ENCODE measurements at places on chromosomes 12 and 14. TPM values are rescaled to one million over a fixed set of nuclear protein-coding genes. Genes with fewer than 3 reads are reported as not detected.

GRCh38 chr12:63319386-63319785 lies 168.4 kb upstream of the AVPR1A start:
- DNase-seq, result no peak

- peak; percentile 82 for DNase-seq
Observed at GRCh38 chr14:106459971-106460730, 933.8 kb downstream of the TMEM121 start.

DNA sequence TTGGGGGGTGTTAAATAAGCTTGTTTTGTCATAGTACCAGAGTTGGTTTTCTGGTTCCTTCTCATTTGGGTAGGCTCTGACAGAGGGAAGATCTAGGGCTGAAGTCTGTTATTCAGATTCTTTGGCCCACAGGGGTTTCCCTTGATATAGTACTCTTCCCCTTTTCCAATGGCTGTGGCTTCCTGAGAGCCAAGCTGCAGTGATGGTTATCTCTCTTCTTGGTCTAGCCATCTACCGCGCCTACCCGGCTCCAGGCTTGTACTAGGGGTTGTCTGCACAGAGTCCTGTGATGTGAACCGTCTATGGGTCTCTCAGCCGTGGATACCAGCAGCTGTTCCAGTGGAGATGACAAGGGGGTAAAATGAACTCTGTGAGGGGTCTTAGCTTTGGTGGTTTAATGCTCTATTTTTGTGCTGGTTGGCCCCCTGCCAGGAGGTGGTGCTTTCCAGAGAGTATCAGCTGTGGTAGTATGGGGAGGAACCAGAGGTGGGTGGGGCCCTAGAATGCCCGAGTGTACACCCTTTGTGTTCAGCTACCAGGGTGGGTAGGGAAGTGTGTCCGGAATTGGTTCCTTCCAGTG lies 209.7 kb downstream of the GPHN start:
- no peak for DNase-seq

GRCh38 chr14:51304438-51304837 lies 64.4 kb downstream of the TMX1 start:
- DNase-seq, result no peak

- no peak for DNase-seq
Observed at GRCh38 chr12:90922145-90922627, 32.8 kb downstream of the CCER1 start.

GRCh38 chr12:130920723-130921381 lies 32.9 kb upstream of the ADGRD1 start:
- peak; percentile 60 for DNase-seq

DNA sequence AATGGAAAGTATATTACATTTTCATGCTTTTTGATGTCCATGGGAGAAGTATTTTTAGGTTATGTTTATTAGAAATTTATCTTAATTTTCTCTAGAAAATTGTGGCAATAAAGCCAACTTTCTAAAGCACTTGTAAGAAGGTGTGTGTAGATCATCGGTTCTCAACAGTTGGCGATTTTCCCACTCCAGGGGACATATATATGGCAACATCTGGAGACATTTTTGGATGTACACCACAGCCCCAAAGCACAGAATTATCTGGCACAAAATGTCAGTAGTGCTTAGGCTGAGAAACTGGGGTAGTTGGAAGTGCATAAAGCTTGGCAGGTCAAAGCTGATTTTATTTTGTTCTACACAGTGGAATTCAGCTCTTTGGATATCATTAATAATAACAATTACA lies 86.9 kb downstream of the FLRT2 start:
- no peak for DNase-seq

DNA sequence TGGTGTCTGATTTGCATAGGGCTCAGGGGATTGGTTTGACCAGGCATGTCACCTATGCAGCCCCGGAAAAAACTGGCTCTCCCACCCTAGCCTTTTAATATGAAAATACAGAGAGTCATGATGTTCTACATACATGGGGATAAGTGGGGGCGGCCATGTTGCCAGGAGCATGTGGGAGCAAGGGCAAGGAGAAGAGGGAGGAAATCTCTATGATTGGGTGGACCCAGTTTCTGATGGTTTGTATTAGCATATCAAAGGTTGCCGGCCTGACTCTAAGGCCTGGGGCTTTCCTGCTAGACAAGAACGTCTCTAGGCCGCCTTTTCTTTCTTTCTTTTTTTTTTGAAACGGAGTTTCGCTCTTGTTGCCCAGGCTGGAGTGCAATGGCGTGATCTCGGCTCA lies 123.4 kb upstream of the CPSF6 start:
- no peak for DNase-seq

DNA sequence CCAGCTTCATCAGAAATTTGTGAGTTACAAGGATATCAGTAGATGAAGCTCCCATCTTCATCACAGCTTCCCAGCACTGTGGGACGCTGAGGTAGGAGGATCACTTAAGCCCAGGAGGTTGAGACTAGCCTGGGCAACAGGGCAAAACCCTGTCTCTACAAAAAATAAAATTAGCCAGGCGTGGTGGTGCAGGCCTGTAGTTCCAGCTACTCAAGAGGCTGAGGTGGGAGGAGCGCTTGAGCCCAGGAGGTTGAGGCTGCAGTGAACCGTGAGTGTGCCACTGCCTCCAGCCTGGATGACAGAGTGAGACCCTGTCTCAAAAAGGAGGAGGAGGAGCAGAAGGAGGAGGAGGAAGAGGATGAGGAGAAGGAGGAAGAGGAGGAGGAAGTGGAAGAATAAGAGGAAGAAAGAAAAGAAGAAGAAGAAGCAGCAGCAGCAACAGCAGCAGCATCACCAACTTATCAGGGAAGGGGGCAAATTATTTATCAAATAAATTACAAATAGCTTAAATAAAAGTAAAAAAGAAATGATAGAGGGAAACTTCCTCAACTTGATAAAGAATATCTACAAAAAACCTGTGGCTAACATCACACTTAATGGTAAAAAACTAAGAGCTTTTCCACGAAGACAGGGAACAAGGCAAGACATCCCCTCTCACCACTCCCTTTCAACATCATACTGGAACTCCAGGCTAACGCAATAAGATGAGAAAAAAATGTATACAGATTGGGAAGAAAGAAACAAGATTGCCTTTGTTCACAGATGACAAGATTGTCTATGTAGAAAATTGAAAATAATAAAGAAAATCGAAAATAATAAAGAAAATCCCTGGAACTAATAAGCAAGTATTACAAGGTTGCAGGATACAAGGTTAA lies 69.6 kb downstream of the NINJ2 start:
- DNase-seq, result no peak

APPL2 gene
- total RNA-seq, result 129 TPM

SLC25A29 gene
- total RNA-seq, result 322 TPM

RGS6 gene
- 16.0 TPM for total RNA-seq

PSME2 gene
- total RNA-seq, result 49.8 TPM

TNFAIP2 gene
- total RNA-seq, result 51.8 TPM

EXOC3L4 gene
- 1.0 TPM for total RNA-seq

PTPRO gene
- 1.1 TPM for total RNA-seq

KRT81 gene
- total RNA-seq, result not detected

Measured in testis (tissue), 5 donors.